ENCODE measurements at places on chromosomes 12 and 14.

- DNase-seq, result no peak
Measured at GRCh38 chr12:12648284-12648683, 36.6 kb downstream of the CREBL2 start.

GRCh38 chr14:96091149-96091693 is 52.1 kb downstream of the C14orf132 start:
- DNase-seq, result no peak

- no peak for DNase-seq
Measured at GRCh38 chr14:24074625-24075484, 3.5 kb downstream of the CPNE6 start.

DNA sequence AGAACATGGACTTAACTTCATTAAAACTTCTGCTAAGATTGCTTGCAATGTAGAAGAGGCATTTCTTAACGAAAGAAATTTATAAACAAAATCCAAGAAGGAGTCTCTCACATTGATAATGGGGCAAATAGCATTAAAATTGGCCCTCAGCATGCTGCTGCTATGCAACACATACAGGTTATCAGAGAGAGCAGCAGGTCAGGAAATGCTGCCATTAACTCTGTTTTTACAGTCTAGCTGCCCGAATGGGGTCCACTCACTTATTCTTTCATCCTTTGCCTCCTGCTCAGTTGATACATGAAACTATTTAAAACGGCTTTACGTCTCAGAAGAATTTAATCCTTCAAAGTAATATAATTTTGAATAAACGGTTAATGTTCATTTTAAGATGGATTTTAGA is 620.4 kb downstream of the SLC16A7 start:
- no peak for DNase-seq

DNA sequence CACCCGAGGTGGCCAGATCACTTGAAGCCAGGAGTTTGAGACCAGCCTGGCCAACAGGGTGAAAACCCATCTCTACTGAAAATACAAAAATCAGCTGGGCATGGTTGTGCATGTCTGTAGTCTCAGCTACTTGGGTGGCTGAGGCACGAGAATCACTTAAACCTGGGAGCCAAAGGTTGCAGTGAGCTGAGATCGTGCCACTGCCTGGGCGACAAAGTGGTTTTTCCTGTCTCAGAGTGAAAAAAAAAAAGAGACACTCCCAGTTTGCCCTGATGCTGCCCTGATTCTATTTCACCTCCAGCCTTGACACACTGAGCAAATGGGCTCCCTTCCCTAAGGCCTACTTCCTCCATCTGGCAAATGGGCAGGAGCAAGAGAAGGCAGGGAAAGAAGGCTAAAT is 28.5 kb upstream of the PLEK2 start:
- no peak for DNase-seq

Data from femur (tissue), 1 donor.